ENCODE measurements at places on chromosomes 6 and 20.

GRCh38 chr6:66277400-66277799, 570.4 kb upstream of the EYS start:
- no peak for DNase-seq

GRCh38 chr6:12007887-12008286, 4.2 kb upstream of the HIVEP1 start:
- no peak for DNase-seq

DNA sequence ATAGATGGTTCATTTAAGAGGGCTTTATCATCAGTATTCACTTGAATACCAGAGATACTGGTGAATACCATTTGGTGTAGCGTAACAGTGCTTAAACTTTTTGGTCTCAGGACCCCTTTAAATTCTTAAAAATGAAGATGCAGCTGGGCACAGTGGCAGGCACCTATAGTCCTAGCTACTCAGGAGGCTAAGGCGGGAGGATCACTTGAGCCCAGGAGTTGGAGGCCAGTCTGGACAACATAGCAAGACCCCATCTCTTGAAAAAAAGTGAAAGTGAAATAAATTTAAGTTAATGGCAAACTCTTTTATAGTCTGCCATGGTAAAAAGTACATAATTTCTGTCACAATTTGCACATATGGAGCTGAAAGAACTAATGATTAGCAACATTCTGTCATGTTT, 39.3 kb downstream of the VAPB start:
- DNase-seq = no peak

- no peak for DNase-seq
Observed at GRCh38 chr6:101312652-101313051, 80.9 kb upstream of the GRIK2 start.

GRCh38 chr6:11007715-11008608, 36.1 kb downstream of the ELOVL2 start:
- DNase-seq = no peak

GRCh38 chr6:121917834-121918559, 481.5 kb upstream of the HSF2 start:
- no peak for DNase-seq

GRCh38 chr6:109024368-109024767, 70.3 kb downstream of the SESN1 start:
- no peak for DNase-seq

- DNase-seq = no peak
Observed at GRCh38 chr6:143062551-143062950, 1.9 kb downstream of the AIG1 start.

- no peak for DNase-seq
Observed at GRCh38 chr6:15267221-15267620, 21.4 kb downstream of the JARID2 start.

DNA sequence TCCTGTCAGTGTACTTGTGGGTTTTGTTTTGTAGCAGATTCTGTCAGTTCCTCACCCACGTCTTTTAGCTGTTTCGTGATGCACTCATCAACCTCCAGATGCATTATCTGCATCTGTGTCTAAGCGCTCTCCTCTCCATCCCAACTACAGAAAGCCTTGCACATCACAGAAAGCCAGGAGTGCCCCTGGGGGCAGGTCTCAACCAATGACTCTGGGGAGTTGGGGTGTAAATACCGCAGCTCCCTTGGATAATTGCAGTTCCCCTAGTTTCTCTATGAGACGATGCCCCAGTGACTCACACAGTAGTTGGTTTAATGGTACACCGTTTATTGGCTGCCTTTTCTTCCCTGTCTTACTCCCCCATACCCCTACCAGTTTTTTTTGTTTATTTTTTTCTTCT, 158.1 kb downstream of the SOX4 start:
- DNase-seq = no peak

DNA sequence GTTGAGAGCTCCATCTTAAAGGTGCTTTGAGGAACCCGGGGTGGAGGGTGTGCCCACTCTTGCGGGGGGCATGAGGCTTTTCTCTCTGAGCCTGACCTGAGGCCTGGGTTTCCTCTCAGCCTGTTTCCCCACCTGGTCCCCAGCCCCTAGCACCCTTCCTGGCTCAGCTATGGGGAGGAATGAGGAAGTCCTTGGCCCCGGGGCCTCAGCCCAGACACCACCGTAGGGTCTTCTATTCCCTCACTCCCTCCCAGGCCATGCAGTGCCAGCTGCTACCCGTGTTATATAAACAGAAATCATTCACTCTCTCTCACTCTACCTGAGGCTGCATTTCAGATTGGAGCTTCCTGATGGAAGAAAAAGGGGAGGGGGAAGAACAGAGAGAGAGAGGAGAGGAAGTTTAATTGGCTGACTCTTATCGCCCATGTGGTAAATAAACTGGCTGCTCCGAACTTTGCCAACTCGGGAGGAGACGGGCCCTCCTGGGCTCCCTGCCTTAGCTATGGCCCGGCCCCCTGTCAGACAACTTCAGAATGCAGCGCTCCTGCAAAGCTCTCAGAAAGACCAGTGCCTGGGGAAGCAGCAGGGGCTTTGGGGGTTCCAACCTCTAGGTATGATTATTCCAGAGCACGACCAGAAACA, 2.8 kb downstream of the CDH22 start:
- DNase-seq = no peak

DNA sequence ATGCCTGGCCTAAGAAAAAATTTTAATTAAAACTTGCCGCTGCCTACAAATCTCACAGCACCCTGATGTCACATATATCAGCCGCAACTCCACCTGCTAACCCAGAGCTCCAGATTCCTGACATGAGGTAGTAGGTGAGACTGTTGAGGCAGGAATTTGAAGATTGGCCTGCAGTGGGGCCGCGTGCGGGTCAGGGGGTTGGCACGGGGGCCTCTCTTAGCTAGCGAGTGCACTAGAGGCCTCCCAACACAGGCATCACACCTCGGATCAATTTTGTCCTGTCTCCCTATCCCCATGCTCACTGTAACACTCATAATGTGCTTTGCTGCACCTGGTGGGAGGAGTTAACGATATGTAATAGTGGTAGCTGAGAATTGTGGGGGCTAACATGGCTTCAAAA, 349.8 kb downstream of the CDC5L start:
- no peak for DNase-seq

Measured in KBM-7 (cell line).